ENCODE measurements at places on chromosomes 2 and 18.
A peak's percentile ranks its signal among the peaks of the same experiment; 100 is the strongest.

GRCh38 chr2:3146175-3146574 is 231.4 kb downstream of the EIPR1 start:
- no peak for DNase-seq

DNA sequence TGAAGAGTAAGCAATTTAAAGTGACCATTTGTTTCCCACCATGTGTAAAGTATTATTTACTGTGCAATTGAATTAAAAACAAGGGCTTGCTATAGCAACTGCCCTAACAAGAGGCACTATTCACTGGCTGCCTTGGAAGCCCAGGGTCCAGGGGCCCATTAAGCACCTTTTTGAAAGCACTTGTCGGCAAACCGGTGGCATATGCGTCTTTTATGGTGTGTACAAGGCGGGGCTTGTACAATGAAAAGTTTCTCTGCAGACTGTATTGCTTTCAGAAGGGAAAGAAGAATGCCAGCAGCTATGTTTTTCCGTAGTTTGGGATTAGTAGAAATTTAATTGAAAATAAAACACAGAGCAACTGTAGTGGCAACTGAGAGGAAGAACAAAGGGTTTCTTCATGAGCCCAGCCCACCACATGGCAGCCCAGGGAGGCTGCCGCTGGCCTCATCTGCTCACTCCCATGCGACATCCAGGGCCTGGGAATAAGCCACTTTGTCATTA is 279.5 kb upstream of the PARD3B start:
- no peak for DNase-seq

- DNase-seq: peak; percentile 93
These were observed 14.8 kb upstream of the BIN1 start for GRCh38 chr2:127121776-127122176.

DNA sequence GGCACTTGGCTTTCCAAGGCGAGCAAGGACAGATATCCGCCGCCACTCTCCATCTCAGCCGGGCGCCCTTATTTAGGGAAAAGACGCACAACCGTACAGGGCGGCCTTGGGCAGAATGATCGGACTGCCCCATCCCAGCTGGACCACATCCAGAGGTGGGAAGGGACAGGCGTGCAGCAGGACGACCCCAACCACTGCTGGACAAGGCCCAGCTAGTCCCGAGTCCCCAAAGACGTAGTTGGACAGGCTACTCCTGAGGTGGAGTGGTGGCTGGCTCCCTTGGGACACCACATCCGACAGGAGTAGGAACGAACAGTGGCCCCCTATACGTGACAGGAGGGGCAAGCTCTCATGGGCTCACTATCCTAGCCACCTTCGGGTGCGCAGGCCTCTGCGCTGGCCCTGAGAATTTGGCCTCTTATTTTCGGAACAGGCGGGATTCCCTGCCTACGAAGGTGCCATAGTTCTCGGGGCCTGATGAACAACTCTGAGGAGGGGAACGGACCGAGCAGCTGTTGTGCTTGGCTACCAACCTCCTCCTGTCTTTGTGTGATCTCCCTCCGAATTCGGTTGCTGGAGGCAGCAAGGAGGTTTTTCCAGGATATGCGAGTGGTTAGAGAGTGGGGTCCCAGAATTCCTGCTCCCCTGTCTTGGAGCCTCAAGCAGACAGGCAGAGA is 2.3 kb downstream of the FEV start:
- DNase-seq: no peak

DNA sequence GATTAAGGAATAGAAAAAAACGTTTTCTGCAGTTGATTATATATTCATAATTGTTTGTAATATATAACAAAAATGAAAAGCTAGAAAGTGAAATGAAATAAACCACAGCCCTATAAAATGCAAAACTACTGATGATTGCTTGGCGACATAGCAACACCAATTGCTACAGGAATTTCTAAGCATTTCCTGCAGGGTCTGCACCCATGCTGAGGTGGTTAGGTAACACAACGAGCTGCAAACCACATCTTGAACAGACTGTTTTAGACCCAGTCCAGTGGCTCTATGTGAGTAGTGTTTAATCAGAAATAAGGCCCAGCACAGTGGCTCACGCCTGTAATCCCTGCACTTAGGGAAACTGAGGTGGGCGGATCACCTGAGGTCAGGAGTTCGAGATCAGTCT is 17.2 kb upstream of the UGT1A9 start:
- no peak for DNase-seq
